ENCODE measurements at places on chromosomes 12 and 14.

DNA sequence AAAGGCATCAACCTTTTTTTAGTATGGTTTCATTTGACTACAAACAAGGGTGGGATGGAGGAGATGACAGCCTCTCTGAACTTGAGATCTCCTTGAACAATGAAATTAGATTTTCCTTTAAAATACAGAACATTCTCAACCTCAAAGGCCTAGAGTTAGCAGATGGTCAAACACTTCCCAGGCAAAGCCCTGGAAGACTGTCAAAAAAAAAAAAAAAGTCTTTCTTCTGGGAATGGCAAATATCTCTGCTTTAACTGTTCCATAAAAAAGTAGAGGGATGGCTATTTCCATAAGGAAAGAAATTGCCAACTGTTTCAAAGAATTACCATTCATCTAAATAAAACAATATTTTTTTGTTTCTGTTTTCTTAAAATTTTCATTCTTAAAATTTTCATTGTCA, 870.8 kb downstream of the GALC start:
- no peak for DNase-seq

DNA sequence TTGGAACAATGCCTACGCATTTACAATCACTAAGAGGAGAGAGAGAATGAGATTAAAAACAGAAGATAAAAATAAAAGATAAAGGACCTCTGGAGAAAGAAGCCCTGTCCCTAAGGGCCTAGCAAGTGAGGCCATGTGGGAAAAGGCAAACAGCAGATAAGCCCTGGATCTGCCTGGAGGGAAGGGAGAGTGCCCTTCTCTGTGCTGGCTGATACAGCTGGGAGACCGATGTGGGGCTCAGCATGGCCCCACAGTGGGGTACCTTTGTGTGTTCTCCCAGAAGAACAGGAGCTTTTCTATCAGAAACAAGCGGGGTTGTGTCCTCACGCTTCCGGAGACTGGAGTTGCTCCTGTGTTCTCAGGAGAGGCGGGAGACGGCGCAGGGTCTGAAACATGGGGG, 59.9 kb downstream of the TMCC3 start:
- no peak for DNase-seq

DNA sequence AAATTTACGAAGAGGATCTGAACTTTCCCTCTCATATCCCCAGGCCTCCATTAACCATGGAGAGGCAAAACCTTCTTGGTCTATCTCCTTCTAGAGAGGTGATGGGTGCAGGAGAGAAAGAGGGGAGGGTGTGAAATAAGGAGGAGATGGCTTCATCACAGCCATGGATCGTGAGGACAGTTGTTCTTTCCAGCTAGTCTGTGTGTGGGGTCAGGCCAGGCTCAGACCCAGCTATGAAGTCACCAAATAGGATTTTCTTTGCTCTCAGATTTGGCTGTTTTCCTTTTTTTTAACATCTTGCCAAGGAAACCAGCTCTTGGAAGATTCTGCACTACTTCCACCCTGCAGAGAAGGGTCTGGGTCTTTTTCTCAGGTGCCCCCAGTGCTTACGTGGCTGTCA, 64.9 kb upstream of the FAM181A start:
- DNase-seq, result no peak

DNA sequence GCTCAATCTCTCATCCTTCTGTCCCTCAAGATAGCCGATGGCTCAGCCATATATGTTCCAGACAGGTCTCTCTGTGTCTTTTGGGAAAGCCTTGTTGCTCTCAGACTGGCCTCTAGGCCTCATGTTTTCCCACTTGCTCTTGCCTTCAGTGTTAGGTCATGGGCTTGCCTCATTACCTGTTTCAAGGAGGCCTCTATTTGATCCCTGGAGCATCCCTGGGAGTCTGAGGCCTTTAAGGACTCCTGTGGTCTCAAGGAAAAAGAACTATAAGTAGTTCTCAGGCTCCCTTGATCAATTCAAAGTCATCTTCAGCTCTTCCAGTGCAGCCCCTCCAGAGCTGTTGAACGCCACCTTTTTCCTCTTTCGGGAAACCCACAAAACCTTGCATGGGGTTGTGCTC, 47.9 kb downstream of the NTF3 start:
- no peak for DNase-seq

GRCh38 chr12:53829130-53829819, 77.5 kb upstream of the CISTR start:
- no peak for DNase-seq

DNA sequence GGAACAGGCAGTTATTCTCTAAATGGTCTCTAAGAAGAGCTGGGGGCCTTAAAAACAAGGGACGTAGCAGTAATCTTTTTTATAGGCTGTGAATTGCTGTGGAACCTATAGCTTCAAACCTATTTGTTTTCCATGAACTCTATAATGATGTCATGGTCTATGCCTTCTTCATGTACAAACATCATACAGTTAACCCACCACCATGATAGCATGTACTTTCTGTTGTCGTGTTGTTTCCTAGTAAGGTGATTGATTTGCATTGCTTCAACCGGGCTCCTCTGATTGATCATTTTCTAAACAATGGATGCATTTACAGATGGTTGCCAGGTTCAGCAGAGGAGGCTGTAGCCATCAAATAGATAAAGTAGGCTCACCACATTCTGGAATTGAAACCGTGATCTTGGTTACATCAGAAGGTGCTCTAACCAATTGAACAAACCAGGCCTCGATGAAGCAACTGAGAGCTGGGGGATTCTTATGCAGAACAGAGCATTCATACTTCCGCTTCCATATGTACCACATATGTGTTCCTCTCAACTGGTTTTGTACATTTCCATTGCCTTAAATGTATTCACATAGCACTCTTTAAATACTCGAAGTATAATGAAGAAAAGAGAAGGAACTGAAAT, 25.6 kb upstream of the PCNX1 start:
- no peak for DNase-seq

GRCh38 chr12:58925111-58925611, 4.9 kb upstream of the LRIG3 start:
- DNase-seq, result no peak

- DNase-seq, result no peak
Observed at GRCh38 chr14:54806616-54807015, 96.0 kb downstream of the GCH1 start.

GRCh38 chr12:103909811-103910210, 20.4 kb upstream of the HSP90B1 start:
- no peak for DNase-seq

DNA sequence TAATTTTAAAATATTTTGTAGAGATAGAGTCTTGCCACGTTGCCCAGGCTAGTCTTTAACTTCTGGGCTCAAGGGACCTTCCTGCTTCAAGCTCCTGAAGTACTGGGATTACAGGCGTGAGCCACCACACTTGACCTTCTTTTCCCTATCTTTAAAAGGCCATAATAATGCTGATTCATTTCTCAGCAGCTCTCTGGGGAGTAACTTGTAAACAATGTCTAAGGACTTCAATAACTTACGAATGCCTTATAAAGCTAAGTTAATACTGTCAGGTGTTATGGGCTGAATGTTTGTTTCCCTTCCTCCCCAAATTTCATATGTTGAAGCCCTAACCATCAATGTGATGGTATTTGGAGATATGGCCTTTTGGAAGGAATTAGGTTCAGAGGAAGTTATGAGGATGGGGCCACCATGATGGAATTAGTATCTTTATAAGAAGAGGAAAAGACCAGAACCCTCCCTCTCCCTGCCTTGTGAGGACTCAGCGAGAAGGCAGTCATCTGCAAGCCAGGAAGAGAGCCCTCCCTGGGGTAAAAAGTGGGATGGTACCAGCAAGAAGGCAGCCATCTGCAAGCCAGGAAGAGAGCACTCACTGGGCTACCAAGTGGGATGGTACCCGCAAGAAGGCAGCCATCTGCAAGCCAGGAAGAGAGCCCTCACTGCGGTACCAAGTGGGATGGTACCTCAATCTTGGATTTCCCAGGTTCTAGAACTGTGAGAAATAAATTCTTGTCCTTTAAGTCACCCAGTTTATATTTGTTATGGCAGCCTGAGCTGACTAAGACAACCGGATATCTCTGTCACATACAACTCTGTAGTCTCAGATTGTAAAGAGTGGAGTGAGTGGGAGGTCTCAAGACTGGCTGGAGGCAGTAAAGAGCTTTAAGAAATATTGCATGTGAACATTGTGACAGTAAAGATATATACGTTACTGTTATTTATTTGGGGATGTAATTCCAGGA, 16.3 kb upstream of the YBX3 start:
- no peak for DNase-seq

GRCh38 chr14:105084741-105085571, 19.7 kb upstream of the GPR132 start:
- DNase-seq, result no peak

DNA sequence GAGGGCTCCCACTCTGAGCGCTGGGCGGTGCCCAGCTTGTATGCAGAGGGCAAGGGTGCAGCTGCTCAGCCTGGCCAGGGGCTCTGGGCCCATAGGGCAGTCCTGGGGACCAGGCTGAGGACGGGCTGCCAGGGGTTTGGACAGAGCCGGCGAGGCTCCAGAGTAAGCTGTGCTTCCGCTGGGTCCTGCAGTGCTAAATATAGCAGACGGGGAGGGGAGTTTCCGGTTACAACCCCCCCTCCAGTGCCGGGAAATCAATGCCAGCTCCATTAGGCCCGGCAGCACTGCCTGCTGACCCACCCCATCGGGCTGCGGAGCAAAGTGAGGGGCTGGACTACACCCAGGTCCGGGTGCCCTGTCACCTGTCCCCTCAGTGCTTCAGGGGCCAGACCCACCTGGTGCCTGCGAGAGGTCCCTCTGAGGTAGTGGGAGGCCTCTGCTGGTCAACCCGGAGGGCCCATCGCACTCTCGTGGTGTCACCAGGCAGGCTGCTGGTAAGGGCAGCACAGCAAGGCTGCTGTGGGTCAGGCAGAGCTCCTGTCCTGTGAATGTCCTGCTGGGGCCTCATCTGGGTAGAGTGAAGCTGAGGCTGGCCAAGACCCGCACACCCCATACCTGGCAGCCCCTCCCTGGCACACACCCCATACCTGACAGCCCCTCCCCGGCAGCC, 2.6 kb upstream of the JAG2 start:
- no peak for DNase-seq

DNA sequence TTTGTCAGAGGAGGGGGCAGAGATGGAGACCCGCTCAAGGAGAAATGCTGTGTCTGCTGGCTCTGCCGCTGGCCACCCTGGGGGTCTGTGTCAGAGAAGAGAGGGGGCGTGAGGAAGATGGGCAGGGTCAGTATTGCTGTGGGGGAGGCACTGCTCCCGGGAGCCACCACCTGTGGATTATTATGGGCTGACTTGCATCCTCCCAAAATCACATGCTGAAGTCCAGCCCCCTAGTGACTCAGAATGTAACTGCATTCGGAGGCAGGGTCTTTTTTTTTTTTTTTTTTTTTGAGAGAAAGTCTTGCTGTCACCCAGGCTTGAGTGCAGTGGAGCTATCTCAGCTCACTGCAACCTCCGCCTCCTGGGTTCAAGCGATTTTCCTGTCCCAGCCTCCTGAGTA, 12.3 kb downstream of the ABCD4 start:
- DNase-seq, result no peak

- no peak for DNase-seq
Observed at GRCh38 chr12:50529345-50529744, 24.6 kb downstream of the DIP2B start.

DNA sequence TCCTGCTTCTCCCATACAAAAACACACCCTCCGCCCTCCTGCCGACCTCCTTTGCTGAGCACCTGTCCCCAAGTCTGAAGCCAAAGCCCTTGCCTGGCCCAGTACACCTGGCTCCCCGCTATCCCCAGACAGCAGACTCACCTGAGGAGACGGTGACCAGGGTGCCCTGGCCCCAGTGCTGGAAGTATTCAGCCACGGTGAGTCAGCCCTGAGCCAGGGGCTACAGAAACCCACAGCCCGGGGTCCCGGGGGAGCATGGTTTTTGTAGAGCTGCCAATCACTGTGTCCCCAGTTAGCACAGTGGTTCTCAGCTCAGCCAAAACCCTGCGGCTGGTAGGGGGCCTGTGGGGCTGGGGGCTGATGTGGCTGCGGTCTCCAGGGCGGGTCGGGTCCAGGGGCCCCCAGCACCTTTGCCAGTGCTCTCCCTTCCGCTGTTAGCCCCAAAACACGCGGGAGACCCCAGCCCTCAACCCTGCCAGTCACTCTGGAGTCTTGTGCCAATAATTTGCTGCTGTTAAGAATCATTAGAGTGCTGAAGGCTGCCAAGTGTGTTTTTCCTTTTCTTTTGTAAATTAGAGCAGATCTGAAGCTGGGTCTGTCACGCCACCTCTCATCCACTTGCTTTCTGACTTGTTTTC, 339.0 kb downstream of the TMEM121 start:
- DNase-seq, result no peak

DNA sequence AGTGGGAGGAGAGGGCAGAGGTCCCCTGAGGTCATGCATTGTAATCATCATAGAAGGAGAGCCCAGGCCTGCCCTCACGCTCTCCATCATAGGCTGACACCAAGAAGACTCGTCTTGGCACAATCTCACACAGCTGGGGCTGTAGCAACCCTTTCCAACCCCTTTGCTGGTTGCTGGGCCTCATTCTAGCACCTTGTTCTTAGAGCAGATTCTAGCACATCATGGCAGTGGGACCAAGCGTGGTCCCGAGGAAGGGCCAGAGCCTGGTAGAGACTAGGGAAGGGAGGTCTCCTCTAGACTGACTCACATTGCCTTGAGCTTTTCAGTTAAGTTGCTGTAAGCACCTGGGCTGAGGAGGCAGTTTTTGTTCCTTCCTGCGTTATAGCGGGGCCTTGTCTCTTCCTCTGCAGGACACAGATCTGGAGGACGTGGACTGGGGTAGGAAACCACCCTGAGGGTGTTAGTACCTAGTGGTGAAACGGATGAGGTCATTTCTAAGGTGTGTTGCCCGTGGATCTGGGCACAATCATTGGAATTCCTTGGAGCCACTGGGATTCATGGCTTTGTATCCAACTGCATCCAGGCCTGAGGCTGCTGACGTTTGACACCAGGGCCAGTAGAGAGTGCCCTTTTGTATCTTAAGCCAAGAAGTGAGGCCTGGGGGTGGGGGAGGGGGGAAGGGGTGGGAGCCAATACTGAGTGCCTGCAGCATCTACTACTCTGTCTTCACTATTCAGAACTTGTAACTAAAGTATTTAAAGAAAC, 19.9 kb downstream of the RPS6KL1 start:
- no peak for DNase-seq

DNA sequence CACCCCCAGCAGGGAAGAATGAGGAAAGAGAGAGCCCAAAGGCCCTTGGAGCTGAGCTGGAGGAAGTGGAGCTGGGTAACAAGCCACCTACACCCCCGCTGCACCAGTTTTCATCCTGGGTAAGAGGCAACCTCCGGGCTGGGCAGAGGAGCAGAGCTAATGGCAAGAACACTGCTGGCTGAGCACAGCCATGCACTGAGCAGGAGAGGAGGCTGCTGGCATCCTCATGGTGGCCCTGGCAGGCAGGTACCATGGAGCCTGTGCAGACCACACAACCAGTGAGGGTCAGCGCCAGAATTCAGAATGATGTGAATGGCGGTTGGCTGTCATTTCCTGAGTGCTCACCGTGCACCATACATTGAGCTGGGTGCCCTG, 29.7 kb downstream of the PLEKHH1 start:
- no peak for DNase-seq

DNA sequence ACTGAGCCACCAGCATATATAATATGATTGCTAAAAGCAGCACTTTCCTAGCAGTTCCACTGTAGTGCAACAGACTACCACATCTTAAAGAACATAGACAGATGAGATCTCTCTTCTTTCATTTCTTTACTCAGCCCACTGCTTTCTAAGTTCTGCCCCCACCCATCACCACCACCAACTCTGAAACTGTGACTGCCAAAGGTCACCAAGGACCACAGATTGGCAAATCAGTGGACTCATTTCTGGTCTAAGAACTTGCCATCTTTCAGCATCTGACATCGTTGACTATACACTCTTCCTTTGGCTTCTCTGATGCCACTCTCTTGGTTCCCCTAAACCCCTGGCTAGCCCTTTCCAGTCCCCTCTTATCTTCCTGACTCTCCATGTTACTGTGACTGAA, 38.4 kb downstream of the IFNG start:
- DNase-seq, result no peak

GRCh38 chr14:76936483-76936882, 92.0 kb downstream of the IRF2BPL start:
- DNase-seq, result no peak

All from stimulated activated CD4-positive, alpha-beta T cell treated with anti-CD3 and anti-CD28 coated beads, TNF-alpha, amount 100 ng/mL, for 1 hour (primary cell).